ENCODE measurements at places on chromosomes 11 and 22.

DNA sequence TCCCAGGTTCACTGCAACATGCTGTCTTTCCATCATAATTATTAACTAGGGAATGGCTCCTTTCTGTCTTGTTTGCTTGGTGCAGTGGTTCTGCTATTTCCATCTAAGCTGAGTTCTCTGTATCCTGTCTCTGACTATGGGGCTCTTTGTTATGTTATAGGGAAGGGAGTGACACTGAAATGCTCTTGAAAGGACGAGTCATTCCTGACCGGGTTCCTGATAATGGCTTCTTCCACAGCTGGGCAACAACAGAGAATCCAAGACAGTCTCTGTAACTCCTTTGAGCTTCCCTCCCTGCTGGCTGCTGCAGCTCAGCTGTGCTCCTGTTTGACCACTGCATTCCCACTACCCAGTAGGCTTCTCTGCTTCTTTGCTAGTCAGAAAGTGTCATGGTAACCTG lies 24.1 kb downstream of the OR2AT4 start:
- DNase-seq: no peak

- DNase-seq: peak; percentile 89
These were observed 35.0 kb downstream of the DKK3 start for GRCh38 chr11:11973361-11973800.

- DNase-seq: no peak
These were observed 85.7 kb downstream of the TBC1D22A start for GRCh38 chr22:46848197-46848596.

DNA sequence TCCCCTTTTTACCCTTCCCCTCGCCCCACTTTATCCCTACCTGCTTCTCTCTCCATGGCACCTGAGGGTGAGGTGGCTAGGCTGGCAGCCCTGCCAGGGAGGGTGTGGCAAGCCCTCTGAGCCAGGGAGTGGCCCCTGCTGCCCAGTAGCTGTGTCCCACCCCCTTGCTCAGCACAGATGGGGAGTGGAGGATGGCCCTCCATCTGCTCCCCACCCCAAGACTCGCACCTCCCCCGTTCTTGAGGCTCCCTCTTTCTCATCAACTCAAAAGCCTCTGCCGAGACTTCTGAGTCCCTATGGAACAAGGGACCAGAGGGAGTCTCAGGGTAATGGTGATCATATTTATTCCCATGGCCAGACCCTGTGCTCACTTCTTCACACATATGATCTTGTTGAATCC lies 1.7 kb downstream of the TMEM151A start:
- DNase-seq: no peak

DNA sequence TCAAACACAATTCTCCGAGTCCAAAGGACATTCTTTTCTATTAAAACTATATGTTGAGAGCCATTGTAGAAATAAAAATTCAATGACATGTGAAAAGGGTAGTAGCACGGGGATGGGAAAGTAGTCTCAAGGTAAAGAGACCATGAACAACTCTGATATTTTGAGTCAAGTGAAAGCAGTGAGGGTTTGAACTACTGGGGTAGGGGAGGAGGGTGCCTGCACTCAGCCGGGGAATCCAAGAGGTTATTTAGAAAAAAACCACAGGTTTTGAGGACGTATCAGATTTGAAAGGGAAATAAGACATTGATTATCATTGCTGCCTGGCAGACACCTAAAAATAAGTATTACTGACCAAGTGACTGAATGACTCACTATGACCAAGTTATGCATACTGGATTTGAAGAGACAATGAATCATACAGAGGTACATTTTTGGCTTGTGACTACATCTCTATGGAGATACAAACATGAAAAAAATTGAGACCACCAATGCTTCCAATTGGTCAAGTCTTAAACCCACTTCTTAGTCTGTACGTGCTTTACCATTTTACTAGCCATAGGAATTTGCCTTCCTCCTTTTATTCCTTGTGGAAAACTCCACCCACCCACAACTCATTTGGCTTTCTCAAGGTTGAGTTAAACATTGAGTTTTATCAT lies 2.2 kb upstream of the OR52H1 start:
- peak; percentile 96 for DNase-seq

GRCh38 chr11:5197536-5197935 lies 2.9 kb downstream of the OR51V1 start:
- DNase-seq: no peak

- DNase-seq: no peak
These were observed 10.8 kb upstream of the CTTN start for GRCh38 chr11:70387564-70387963.

GRCh38 chr11:35106595-35106994 lies 32.4 kb upstream of the CD44 start:
- DNase-seq: no peak

DNA sequence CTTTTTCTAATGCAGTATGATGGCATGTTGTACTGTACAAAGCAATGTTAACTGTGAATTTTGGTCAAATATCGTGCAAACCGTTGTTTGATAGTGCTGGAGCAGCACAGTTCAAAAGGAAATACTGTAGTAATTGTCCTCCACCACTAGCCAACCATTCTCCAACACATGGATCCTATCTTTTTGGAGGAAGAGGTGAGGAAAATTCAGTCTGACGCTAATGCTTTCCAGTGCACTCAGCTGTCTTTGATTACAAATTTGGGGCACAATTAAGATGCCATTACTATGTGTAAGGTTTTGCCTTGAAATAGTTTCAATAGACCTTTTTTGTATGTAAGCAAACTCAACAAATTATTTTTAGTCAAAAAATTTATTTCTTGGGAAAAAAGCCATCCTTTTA lies 240.5 kb upstream of the CCDC179 start:
- peak; percentile 66 for DNase-seq

DNA sequence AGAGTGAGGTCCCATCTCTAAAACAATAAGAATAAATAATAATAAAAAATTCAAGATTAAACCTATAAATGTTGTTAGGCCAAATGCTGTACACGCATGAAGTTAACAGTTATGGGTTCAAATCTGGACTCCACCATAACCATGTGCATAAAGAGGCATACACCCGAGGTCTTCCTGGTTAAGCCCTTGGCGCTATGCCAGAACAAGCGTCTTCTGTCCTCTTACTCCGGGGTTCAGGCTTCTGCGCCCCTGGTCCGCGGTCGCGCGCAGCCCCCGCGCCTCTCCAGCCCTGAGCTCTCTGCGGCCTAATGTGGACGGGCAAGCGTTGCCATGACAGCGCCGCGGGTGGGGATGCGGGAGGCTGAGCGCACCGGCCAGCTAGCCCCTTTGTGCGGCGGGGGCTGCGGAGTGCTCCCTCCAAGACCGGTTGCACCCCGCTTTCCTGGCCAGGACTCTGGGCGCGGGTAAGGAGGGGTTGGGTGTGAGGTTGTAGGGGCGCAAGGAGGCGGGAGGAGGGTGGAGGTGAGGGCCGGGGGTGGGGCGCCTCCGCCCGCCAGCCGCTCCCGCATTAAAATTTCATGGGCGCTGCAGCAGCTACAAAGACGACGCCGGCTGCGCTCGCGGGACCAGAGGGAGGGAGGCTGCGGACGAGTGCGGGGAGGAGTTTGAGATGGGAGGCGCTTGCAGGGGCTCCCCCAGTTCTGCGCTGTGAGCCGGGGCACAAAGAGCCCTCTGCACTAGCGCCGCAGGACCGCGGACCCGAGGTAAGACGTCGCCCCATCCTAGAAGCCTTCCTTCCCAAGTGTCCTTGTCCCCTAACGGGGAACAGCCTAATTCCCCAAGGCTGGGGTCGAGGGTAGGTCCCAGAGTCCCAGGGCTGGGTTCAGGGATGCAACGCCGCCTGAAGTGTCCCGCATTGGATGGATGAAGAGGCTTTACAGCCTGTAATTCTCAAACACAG lies at the start of gene MIAT:
TSS of gene MIAT (plus strand) at position 698 of the 961 bp plus-strand sequence.
- no peak for DNase-seq

DNA sequence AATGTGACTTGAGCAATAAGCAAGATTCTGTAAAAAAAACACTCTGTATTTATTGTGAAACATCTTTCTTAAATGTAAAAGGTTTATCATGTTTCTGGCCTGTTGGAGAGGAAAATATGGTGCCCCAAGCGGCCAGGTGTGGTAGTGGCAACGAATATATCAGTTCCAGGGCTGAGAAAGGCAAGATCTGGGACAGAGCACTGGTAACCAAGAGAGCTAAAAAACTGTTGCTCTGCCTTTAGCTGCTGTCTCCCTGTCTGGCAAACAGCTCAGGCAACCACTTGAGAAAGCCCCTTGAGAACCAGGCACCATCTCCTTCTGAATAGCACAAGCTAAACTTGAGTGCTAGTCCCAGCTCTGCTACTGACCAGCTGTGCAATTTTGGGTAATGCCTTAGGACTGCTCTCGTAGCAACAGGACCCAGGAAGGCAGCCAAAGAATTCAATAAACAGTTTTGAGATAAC lies 129.9 kb downstream of the KCNC1 start:
- no peak for DNase-seq

- DNase-seq: no peak
These were observed 162.0 kb upstream of the GUCY1A2 start for GRCh38 chr11:107180236-107180635.

GRCh38 chr22:39809772-39810557 lies 83.6 kb downstream of the ENTHD1 start:
- no peak for DNase-seq

GRCh38 chr22:23898006-23898974 lies 4.1 kb downstream of the MIF start:
- DNase-seq: no peak

DNA sequence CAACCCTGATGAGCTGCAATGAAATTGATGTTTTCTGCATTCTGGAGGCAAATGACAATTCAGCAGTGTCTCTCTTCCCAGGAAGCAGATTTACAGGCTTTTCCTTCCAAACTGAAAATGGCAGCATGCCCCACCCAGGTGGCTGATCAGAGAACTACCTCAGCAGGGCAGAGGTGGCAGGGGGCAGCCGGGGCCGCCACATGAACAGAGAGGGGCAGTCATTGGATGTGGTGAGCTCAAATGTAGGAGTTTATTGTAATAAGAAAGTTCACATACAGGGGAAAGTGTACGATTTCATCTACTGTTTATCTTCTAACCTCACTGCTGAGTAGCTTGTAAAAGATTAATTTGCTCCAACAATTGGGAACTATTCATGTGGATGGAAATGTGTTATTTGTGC lies 15.7 kb upstream of the PARVA start:
- no peak for DNase-seq

DNA sequence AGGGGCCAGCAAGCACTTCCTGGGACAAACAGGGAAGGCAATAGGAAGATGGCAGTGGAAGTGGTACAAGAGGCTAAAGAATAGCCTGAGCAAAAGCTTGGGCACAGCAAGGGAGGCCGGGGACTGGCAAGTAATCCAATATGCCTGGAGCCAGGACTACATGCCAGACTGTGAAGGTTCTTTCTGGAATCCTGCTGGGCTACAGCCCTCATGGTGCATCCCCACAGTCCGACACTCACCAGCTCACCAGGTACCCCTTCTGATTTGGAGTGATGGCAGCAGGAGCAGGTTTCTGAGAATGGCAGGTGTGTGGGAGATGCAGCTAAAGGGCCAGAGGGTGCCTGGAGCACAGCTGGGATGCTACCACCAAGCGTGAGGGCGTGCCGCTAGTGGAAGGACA lies 32.2 kb upstream of the POGLUT3 start:
- no peak for DNase-seq

DNA sequence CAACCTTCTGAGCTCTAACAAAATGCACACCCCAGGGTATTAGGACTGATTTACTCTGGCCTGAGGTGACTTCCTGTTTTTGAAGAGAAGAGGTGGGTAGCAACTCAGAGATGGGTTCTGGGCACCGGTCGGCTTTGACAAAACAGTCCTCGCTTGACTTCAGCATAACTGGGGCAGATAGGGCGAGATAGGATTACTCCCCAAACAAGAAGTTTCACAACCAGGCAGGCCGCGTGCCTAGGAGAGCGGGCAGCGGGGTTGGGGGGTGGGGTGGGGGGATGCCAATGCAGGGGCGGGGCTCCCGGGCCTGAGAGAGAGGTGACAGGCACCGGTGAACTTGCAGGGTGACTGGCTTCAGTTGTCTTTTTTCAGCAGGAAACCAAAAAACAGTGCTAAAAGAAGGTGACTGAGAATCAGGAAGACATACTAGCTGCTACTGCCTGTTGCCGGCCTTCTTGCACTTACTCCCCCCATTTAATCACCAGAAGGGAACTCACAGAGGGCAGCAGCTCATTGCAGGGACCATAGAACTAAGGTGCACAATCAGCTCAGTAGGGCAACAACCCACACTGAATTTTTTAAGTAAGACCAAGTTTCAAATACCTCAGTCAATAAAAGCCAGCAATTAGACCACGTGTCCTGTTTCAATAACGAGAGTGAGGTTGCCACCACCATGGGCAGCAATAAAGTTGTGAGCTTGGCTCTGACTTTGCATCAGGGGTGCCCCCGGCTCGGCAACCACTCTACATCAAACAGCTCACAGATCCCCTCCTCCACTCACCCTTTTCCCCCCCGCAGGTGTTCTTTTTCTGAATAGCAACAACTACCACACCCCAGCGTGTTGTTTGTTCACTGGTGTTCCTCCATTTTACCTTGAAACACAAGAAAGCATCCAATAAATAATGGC lies 37.2 kb upstream of the ETS1 start:
- DNase-seq: no peak

GRCh38 chr11:87444993-87445392 lies 407.3 kb downstream of the TMEM135 start:
- peak; percentile 82 for DNase-seq

DNA sequence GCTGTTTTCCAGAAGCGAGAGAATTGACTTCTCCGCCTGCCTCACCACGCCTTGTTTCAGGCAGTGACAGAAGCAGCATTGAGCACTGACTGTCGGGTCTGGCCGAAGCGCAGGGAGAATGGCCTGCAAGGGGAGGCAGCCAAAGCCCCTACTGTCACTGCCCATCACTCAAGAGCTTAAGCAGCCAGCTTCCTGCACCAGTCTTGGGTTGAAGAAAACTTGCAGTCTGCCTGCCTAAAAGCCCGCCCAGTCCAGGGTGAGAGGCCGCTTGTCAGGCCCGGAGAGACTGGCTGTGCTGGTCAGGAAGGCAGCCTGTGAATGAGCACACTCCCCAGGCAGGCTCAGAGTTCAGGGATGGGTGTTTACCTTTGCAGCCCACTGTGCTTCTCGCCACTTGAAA lies 108.3 kb downstream of the PKNOX2 start:
- no peak for DNase-seq

- DNase-seq: no peak
These were observed 12.5 kb downstream of the POU2AF2 start for GRCh38 chr11:111258046-111258445.

DNA sequence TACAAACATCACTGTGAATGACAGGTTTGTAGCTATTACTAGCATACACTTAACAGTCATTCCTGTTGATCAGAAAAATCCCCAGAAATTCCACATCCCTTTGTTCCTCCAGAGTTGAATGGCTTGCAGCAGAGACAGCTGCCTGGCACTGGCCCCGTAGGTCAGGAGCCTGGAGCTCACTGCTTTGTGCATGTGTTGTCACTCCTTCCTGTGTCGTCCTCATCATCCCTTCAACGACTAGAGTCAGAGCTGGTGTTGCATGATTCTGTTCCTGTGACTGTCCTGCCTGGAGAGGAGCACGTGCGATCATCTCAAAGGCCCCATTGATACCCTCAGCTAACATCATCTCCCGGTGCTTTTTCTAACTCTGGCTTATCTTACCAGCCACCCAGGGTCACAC lies 58.3 kb downstream of the LDLRAD3 start:
- no peak for DNase-seq

- no peak for DNase-seq
These were observed 55.1 kb downstream of the CYTH4 start for GRCh38 chr22:37337204-37337943.

Data from fibroblast of upper back skin (primary cell).